Upper lobe of right lung (tissue), 1 donor: ENCODE measurements at places on chromosomes 1 and 21.

DNA sequence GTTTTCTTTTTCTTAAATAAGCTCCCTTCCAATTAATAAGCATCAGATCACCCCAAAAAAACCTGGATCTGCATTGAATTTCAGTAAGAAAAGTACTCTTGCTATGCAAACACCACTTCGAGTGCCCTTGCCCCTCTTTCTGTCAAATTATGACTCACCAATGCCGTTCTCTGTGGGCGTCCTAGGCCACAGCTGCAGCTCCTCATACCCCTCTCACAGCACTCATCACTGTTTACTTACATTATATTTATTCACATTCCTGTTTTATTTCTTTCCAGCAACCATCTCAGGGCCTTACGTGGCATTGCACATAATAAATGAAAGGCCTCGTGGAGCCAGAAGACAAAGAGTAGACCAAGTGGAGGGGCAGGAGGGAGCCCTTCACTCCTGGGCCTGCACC lies 99.1 kb upstream of the CTTNBP2NL start:
- peaks cover 5% of the 10 kb centered on the region for H3K4me1 ChIP-seq
- no peak for DNase-seq
- H3K36me3 ChIP-seq: no peaks in the 10 kb centered on the region
- H3K4me3 ChIP-seq: no peak overlapping the region

- DNase-seq: peak; percentile 81
- H3K27me3 ChIP-seq: no peaks in the 10 kb centered on the region
- peaks cover 12% of the 10 kb centered on the region for H3K4me1 ChIP-seq
- H3K36me3 ChIP-seq: no peaks in the 10 kb centered on the region
- no peak overlapping the region for H3K4me3 ChIP-seq
Measured at GRCh38 chr1:110440877-110441276, 10.1 kb upstream of the PROK1 start.

- no peaks in the 10 kb centered on the region for H3K27me3 ChIP-seq
- DNase-seq: peak; percentile 77
Measured at GRCh38 chr1:12539705-12540579, 78.1 kb downstream of the DHRS3 start.

GRCh38 chr1:213399695-213400094 lies 348.7 kb downstream of the RPS6KC1 start:
- no peak for DNase-seq
- H3K36me3 ChIP-seq: no peaks in the 10 kb centered on the region
- no peaks in the 10 kb centered on the region for H3K27me3 ChIP-seq
